Activated B cell treated with CpG ODN at 0.5 μM for 24 hours (primary cell): ENCODE measurements at places on chromosomes 6 and 20. TPM values are rescaled to one million over a fixed set of nuclear protein-coding genes. Genes with fewer than 3 reads are reported as not detected.

- DNase-seq: no peak
These were observed 528.7 kb upstream of the SOX4 start for GRCh38 chr6:21064756-21065340.

DNA sequence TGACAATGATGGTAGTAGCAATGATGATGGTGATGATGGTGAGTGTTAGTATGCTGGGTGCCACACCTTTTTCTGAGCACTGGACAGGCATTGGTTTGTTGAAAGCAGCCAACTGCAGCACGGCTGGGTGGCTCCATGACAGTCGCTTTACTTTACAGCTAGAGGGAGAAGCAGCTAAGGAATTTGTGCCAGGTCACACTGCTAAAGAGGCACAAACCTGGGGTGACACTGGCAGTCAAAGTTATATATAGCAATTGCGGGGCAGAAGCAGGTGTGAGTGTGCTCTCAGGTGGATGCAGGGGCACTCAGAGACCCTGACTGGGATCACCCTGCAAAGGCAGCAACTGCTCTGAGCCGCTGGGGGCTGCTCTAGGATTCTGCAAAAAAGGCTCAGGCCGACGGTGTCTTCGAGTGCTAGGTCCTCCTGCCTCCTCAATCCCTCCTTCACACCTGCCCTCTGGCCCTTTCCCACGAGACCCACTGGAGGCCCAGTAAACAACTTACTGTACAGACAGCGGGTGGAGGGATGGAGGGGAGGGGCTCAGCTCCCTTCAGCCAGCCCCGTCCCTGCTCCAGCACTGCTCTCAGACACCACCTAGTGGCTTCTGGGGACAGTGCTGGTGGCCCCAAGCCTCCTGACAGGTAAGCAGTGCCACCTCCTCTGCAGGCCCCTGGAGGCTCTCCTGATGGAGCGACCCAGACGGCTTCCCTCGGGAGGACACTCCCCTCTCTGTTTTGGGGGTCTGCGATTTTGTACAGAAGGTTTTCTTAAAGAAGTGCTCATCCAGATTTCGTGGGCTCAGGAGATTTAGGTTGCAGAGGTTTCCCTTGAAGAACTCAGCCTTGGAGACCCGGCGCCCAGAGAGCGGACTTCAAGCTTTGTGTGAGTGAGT, 4.4 kb upstream of the RPS21 start:
- DNase-seq: peak; percentile 72

DNA sequence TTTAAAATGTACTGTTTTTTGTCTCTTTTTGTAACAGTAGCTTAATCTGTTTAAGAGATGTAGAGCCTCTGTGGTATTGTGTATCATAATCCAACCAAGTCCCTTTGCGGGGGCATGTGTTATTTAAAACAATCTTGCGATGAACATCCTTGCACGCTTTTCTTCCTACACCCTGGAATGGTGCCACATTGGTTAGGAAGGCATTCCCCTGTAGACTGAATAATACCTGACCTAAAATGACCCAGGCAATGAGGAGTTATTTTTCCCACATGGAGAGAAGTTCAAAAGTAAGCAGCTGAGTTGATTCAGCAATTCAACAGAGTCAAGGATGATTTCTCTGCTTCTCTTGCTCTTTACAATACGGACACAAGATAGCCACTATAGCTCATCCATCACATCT, 142.0 kb upstream of the PMEPA1 start:
- no peak for DNase-seq

GRCh38 chr6:160030103-160030502, 61.2 kb downstream of the IGF2R start:
- no peak for DNase-seq

DNA sequence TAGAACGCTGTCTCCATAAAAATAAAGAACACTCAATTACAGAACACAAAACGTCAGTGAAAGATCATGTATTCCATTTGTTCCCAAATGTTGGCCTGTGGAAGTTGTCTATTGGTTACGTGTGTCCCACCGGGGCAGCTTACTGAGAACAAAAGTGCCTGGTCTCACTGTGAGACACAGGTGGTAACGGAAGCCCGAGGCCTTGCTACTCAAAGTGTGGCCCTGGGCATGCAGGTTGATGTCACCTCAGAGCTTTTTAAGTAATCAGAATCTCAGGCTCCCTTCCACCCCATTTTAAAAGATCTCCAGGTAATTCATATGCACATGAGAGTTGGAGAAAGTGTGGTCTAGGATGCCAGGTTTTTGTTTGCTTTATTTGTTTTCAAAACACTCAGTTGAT, 422.5 kb upstream of the OPRM1 start:
- no peak for DNase-seq

DNA sequence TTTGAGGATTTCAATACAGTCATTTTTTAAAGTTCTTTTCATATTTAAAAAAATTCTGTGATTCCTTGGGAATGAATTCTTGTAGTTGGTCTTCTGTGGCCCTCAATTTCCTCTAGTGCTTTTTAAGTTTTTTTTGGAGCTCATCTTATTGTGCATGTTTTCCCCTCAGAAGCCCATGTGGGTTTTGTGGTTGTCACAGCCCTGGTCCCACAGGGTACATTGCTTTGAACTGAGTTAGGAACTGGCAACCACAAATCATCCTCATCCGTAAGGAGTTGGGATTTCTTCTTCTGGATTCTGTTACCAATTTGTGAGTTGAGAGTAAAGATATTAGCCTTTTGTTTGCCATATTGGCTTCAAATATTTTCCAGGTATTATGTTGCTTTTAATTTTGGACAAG, 89.9 kb downstream of the AKAP7 start:
- no peak for DNase-seq

- DNase-seq: no peak
These were observed 25.2 kb downstream of the SNPH start for GRCh38 chr20:1291191-1291741.

DNA sequence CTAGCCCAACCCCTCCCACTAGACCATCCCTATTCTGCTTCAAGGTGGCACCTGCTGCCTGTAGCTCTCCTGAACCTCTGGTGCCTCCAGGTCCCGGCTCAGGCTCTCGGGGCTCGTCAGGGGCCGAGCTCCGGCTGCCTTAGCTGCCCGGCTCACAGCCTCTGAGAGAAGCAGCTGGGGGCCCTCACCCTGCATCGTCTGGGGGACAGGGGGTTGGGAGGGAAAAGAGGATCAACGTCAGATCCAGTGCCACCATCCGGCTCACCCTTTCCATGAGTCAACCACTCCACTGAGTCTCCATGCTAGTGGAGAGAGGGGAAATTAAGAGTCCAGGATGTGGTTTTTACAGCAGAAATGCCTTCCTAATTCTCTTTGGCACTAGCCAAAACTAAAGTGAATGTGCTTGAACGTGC, 13.0 kb downstream of the BAG6 start:
- no peak for DNase-seq

GRCh38 chr20:23658336-23658735, 20.6 kb upstream of the CST3 start:
- DNase-seq: no peak

GRCh38 chr6:30829639-30830255, 54.6 kb upstream of the DDR1 start:
- DNase-seq: no peak

GRCh38 chr20:62142252-62143080, 728 bp downstream of the PSMA7 start:
- no peak for DNase-seq

- DNase-seq: no peak
These were observed 919.6 kb downstream of the KIF16B start for GRCh38 chr20:15653396-15654207.

- DNase-seq: no peak
These were observed 130.3 kb downstream of the OPRM1 start for GRCh38 chr6:154169193-154169847.

DNA sequence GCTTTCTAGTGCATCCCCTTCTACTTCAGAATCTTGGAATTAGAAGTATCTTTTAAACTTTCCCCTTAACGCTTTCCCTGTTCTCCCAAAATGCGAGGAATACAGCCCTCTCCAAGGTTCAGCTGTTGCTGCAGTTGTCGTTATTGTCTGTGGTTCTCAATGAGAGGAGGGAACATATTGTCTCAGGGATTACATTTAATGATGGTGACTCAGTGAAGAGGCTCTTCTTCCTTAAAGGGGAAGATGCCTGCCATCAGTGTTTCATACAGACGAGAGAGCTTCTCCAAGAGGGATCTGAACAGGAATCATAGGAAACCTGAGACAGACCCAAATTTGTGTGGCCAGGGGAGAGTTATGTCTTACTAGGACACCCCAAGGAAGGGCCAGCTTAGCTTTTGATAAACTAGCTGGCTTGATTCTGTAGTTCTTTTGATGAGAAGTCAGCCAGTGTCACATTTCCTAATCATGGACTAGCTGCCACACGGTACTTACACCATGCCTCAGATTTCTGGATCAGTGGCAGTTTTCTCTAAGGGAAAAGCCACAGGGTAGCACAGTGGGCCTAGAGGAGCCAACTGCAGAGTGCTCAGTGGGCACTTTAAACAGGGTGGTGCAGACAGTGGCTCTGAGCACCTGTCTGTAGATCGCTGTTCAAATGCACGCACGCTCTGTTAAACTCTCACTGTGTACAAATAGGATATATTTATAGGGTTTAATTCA, 59.7 kb upstream of the TMEM181 start:
- DNase-seq: no peak

GRCh38 chr6:89597988-89598387, 40.6 kb downstream of the LYRM2 start:
- DNase-seq: no peak

- no peak for DNase-seq
These were observed 25.9 kb downstream of the NEDD9 start for GRCh38 chr6:11206576-11206975.

DNA sequence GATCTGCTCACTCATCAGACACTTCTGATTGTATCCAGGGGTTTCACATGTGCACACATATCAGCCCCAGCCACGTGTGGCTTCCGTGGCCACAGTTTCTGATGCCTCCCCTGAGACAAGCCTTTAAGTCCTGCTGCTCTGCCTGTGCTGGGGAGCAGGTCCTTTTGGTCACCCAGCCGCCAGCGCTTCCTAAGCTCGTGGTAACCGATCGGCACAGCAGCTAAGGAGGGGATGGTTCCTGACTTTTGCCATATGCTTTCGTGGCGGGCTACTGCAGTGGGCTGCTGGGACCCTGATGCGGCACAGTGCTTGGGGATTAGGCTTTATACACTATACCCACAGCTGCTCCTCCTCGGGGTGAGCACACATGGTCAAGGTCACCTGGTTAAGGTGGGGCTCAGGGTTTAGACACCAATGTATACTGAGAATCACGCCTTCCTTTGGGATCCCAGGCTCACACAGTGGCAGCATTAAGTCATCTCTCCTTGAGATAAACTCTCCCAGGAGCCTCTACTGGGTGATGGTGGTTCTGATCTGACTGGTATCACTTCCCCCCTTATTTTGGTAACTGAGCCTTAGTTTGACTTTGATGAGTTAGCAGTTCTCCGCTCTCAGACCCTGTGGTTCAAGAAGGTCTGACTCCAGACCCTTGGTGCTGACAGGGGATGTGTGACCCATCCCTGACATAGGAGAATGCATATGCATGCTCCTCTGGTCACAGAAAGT, 85.9 kb upstream of the KCNG1 start:
- no peak for DNase-seq

DNA sequence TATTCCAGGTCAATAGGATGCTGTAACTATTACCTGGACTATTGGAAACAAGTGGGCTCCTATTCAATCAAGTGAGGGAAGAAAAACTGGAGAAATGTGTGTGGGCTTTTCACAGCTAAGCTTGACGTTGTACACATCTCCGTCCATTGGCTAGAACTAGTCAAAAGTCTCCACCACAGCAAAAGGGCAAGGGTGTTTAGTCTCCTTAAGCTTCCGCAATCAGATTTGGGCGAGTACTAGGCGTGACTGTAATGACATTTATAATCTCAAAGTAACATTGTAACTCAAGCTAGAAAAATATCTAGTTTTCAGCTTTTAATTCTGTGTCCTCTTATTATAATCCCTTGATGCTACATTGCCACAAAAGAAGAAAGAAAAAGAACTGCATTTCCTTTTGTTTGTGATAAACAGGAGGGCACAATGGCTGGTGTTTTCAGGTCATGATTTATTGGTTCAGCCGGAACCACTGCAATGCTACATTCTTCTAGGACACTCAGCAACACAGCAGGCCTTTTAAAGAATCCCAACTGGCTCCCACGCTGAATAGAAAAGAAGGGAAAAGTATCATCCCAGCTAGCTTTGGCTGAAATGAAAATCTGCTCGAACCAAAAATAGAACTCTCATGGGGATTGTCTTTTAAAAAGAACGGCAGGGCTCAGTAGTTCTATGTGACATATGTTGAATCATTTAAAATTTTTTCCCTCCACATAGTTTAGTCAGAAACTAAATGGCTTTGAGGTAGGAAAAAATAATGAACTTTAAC, 387.7 kb downstream of the BTBD3 start:
- no peak for DNase-seq

- no peak for DNase-seq
These were observed 91.7 kb downstream of the GJA10 start for GRCh38 chr6:89985751-89986493.

DNA sequence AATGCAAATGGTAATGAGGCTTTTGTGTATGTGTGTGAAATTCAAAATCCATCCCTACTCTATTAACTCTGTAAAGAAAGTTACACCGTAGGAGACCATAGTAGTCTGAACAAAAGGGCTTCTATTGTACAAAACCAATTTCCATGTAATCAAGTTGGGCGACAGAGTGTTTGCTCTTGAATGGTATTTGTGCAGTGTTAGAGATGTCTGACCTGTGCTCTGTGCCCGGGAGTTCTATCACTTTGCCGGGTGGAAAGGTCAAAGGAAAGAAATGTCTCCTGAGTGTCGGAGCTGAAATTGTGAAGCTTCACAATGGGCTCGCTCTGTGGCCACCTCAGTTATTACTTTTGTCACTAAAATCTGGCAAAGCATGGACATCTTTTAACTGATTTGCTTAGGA, 312.0 kb downstream of the SAMD5 start:
- no peak for DNase-seq

GRCh38 chr6:167013067-167013466, 13.9 kb downstream of the CEP43 start:
- DNase-seq: no peak

DNA sequence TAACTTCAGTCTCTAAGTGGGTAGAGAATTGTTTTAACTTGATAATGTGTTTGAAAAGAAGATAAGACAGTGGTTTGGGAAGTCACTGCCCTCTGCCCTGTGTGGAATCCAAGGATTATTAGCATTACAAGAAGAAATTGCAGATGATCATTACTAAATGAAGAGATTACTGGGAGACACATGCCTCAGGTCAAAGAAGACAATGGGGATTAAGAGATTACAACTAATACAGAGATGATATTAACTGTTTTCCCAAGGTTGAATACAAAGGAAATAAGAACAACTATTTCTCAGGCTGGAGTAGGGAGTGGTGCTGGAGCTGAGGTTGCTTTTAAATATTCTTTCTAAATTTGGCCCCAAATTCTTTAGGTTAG, 166.0 kb downstream of the TRMT11 start:
- no peak for DNase-seq

- no peak for DNase-seq
These were observed 217.2 kb downstream of the CDKAL1 start for GRCh38 chr6:20751293-20751935.

SLC22A3 gene
- total RNA-seq: not detected in 2 replicates

KCNS1 gene
- total RNA-seq: not detected in 2 replicates

ECT2L gene
- total RNA-seq: not detected in 2 replicates

PLAGL1 gene
- 28.5 and 33.5 TPM in 2 replicates for total RNA-seq

EFHC1 gene
- 15.8 and 23.2 TPM in 2 replicates for total RNA-seq

DIDO1 gene
- 79.2 and 89.1 TPM in 2 replicates for total RNA-seq

MYMX gene
- not detected in 2 replicates for total RNA-seq

HAO1 gene
- total RNA-seq: not detected in 2 replicates

NEDD9 gene
- total RNA-seq: 57.4 and 61.9 TPM in 2 replicates

MRPS18A gene
- 57.0 and 59.1 TPM in 2 replicates for total RNA-seq

C20orf141 gene
- total RNA-seq: not detected in 2 replicates

PKIB gene
- total RNA-seq: 0.81 and 1.2 TPM in 2 replicates

CHMP4B gene
- 116 and 121 TPM in 2 replicates for total RNA-seq

KIAA0408 gene
- 0.34 and 0.80 TPM in 2 replicates for total RNA-seq

PEX7 gene
- 5.0 and 6.8 TPM in 2 replicates for total RNA-seq

ELOVL2 gene
- total RNA-seq: not detected in 2 replicates

TCP11 gene
- not detected in 2 replicates for total RNA-seq

VWA7 gene
- total RNA-seq: 1.6 and 2.9 TPM in 2 replicates
